ENCODE measurements at places on chromosomes 12 and 14.
A peak's percentile ranks its signal among the peaks of the same experiment; 100 is the strongest.

DNA sequence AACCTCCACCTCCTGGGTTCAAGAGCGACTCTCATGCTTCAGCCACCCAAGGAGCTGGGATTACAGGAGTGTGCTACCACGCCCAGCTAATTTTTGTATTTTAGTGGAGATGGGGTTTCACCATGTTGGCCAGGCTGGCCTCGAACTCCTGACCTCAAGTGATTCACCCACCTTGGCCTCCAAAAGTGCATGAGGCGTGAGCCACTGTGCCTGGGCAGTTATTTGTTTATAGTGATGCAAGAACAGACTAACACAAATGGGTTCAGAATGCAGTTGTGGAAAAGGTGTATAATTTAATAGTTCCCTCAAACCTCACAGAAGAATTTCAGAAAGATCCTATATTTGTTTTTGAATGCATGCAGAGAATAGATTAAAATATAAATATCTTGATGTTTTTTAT, 447.1 kb downstream of the ZFP36L1 start:
- no peak for DNase-seq

DNA sequence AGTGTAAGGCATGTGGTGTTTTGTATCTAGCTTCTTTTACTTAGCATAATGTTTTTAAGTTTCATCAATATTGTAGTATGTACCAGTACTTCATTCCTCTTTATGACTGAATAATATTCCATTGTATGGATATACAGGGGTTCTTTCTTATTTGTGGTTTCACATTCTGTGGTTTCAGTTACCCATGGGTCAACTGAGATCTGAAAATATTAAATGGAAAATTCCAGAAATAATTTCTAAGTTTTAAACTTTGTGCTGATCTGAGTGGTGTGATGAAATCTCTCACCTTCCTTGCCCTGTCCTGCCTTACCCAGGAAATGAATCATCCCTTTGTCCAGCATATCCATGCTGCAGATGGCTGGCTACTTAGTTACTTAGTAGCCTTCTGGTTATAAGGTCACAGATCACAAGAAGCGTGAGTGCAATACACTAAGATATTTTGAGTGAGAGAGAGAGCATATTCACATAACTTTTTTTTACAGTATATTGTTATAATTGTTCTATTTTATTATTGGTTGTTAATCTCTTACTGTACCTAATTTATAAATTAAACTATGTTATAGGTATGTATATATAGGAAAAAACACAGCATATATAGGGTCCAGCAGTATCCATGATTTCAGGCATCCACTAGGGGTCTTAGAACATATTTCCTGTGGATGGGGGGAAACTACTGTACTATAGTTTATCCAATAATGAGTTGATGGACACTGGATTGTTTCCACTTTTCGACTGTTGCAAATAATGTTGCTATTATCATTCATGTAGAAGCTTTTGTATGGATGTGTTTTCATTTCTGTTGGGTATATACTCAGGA, 59.6 kb upstream of the LRTM2 start:
- no peak for DNase-seq

- DNase-seq, result no peak
Observed at GRCh38 chr12:104627990-104628830, 171.5 kb downstream of the CHST11 start.

- no peak for DNase-seq
Observed at GRCh38 chr14:103480595-103480994, 42.0 kb downstream of the CKB start.

GRCh38 chr12:67517181-67517887, 131.2 kb upstream of the DYRK2 start:
- DNase-seq, result peak; percentile 80

GRCh38 chr14:61374284-61374683, 52.9 kb downstream of the PRKCH start:
- no peak for DNase-seq

GRCh38 chr12:26564391-26564790, 268.6 kb downstream of the ITPR2 start:
- no peak for DNase-seq

DNA sequence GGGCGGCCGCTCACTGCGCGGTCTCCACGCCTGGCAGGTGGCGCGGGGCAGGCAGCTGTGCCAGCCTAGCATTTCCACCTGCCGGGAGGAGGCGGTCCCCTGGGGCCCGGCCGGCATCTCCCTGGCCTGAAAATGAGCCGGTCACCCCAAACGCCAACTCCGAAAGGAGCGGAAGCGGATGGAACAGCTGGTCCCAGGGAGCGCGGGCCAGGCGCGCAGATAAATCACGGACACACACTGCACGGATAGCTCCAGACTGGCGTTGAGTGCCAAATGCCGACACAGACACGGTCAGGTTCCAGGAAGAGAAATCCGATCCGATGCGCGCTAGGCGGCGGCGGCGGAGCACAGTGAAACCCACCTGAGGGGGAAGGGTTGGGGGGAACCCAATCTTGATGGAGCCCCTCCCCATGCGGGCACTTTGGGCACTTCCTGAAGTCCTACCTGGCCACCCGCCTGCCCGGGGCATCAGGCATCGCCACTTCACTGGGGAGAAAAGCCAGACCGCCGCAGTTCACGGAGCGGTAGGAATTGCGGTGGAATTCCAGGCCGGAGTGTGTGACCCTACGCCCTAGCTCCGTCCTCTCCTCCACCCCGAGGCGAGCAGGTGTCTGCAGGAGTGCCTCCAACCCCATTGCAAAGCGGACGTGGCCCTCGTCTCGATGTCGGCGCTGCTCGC, 624 bp upstream of the PLEKHD1 start:
- DNase-seq, result peak; percentile 65

GRCh38 chr12:77882709-77883108, 52.0 kb downstream of the NAV3 start:
- DNase-seq, result no peak

DNA sequence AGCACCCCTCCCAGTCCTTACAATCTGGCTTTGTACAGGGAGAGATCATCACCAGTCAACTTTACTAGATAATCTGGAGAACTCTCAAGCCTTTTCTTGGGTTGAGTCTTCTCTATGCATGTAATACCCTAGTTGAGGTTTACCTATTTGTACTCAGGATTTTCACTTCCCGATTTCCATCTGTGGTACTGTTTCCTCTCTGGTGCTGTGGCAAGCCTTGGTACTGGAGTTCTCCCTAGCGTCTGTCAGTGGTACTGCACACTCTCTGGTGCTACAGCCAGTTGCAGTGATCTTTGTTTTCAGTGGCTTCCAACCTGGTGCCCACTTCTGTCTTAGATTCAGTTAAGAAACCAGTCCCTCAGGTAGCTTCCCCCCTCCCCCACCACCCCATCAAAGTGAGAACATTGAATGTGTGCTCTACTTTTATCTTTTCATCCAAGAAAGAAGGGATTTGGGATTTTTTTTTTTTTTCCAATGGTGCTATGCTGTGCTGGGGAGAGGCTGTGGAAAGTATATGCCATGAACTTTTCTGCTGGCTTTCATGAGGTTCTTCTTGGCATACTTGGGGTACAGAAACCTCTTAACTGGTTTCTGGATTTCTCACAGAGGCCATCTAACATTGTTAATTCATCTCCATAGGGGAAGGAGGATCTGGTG, 69.4 kb upstream of the EVL start:
- DNase-seq, result no peak

- no peak for DNase-seq
Observed at GRCh38 chr14:102140750-102141145, 1.1 kb downstream of the WDR20 start.

DNA sequence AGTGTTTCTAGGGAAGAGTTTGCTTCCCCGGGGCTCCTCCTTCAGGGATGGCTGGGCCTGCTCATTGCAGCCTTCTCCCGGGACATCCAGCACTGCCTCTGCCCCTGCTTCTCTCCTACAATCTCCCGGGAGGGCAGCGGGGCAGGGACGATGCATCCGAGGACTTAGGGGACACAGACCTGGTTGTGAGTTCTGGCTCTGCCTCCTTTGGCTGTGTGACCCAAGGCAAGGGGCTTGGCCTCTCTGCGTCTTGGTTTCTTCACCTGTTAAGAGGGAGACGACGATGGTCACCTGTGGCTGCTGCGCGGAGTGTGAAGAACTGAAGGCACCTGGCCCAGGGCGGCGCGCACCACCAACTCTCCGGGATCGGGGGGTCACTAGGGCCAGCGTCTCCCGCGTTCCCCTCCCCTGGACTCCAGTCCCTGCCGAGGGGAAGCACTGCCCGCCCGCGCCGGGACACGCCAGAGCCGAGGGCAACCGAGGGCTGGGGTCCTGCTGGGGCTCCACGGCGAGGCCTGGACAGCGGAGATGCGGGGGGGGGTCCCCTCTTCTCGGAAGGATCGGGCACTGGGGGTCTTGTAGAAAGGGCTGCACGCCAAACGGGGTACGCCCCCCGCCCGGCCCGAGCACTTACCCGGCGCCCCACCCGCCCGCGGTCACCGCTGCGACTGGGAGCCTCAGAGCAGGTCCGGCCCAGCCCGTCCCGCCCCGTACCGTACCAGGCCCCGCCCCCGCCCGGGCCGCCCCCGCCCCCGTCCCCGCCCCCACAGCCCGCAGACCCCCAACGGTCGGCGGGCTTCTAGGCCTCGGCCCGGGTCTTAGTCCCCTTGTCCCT, at the start of gene HVCN1:
Gene HVCN1, minus strand, starts transcription at position 670 of the 835 bp plus-strand sequence. CDS start 5,870 bp downstream, outside the sequence.
- no peak for DNase-seq

DNA sequence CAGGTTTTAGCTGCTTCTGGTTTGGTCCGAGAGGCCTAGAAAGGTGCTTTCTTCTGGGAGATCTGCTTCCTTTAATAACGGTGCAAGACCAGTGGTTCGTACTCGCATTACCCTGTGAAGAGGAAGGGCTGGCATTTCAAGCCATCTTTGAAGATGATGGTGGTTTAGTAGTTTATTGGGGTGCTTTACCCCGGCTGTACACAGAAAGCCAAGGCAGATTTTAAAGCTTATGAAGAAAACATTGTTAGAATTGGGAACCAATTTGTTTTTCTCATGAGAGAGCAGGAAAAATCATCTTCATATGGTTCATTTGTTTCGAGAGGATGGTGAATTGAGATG, 3.6 kb downstream of the CCND2 start:
- DNase-seq, result no peak

- DNase-seq, result no peak
Observed at GRCh38 chr12:78431931-78432330, 432.6 kb upstream of the SYT1 start.

DNA sequence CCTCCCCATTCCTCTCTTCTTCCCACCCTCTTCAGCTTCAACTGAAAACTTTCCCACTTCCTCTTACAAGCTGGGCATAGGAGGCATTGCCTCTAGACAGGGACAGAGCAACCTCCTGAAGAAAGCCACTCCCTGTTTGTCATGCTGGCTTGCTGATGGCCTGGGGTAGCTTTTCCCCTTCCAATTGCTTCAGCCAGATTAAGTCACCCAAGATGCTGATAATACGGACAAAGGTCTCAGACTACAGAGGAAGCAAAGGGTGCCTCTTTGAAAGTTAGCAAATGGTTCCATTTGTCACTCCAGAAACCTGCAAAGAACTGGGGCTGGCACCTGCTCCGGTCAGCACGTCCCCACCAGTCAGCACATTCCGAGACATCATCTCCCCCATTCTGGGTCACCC, 6.0 kb downstream of the KRT2 start:
- DNase-seq, result no peak

DNA sequence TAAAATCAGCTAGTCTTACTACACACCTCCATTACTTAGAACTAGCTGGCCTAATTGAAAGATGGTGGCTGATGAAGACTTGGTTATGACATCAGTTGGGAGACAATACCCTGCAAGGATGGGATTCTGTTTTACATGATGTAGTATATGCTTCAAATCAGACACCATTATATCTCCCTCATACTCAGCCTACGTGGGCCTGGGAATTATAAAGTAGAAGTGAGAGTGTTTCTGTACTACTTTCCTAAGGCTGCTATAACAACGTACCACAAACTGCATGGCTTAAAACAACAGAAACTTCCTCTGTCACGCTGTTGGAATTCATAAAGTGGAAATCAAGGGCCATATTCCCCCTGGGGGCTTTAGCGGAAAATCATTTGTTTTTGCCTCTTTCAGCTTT, 190.4 kb downstream of the PAH start:
- DNase-seq, result no peak

GRCh38 chr12:31584782-31585181, 6.2 kb downstream of the DENND5B start:
- DNase-seq, result no peak

DNA sequence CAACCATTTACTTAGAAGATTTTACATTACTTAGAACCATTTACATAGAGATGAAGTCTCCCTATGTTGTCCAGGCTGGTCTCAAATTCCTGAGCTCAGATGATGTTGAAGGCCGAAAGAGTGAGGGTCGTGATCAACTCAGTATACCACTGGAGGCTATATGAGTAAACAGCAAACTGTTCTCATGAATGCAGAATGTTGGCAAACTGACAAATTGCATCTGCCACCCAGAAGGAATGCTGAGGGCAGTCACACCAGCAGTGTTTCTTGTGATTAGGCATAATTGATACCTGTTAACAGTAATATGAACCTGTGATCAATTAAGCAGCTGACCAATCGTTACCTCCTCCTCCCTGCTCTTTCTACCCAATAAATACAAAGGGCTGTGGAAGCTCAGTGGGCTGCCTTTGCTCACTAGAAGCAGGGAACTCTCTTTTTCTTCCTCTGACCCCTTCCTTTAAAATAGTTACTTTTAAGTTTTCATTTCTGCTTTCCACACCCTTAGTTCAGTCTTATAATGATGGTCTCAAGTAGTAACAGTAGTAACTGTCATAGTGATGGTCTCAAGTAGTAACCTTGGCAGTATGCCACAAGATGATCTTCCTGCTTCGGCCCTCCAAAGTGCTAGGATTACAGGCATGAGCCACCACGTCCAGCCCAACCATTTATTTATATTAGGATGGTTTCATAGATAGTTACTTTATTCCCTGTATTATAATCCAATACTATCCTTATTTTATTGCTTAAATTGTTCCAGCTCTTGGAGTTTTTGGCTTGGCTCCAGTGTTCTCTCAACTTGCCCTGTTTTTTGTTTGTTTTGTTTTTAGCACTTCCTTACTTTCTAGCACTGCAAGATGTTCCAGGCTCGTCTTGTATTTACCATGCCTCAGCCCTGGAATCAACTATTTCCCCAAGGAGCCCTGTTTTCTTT, 25.8 kb downstream of the LIMA1 start:
- DNase-seq, result no peak

- no peak for DNase-seq
Observed at GRCh38 chr14:33408291-33408690, 469.6 kb downstream of the NPAS3 start.

DNA sequence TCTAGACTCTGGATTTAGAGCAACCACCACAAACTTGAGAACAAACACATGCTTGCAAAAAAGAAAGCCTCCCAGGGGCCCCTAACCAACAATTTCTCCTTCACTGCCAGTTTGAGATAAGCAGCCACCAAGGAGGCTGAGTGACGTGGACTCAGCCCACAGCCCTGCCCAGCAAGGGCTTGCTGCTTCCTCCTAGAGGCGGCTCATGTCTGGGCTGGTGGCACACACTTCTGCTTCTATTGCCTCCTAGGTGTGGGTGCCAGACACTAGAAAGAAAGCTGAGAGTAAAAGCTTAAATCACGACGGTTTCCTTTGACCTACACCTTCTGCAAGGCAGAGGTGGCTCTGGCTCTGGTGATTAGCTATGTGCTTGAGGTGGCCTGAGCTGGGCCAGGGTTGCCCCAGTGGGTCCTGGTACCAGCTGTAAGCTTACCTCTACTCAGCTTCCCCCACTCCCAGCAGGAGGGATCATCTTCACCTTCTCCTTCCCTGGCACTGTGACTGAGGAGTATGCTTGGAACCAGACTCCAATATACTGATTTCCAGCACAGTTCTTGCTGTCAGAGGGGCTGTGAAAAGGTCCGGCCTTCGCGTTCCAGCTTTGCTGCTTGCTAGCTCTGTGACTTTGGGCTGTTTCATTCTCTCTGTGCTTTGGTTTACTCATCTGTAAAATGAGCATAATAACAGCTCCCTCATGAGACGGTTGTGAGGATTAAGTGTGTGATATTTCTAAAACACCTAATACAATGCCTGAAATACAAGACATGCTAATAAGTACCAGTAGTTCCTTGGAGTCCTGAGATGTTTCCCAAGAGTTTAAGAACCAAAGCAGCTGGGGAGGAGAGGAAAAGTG, 89.7 kb upstream of the PARP11 start:
- no peak for DNase-seq
